ENCODE measurements at places on chromosomes 5 and 9. TPM values are rescaled to one million over a fixed set of nuclear protein-coding genes. Genes with fewer than 3 reads are reported as not detected.

The IL9 gene
- total RNA-seq, result not detected

The SLC36A3 gene
- total RNA-seq, result not detected

The MSMP gene
- not detected for total RNA-seq

The LCN1 gene
- total RNA-seq, result not detected

The SPDL1 gene
- 27.2 TPM for total RNA-seq
